ENCODE measurements at places on chromosomes 7 and 10.

DNA sequence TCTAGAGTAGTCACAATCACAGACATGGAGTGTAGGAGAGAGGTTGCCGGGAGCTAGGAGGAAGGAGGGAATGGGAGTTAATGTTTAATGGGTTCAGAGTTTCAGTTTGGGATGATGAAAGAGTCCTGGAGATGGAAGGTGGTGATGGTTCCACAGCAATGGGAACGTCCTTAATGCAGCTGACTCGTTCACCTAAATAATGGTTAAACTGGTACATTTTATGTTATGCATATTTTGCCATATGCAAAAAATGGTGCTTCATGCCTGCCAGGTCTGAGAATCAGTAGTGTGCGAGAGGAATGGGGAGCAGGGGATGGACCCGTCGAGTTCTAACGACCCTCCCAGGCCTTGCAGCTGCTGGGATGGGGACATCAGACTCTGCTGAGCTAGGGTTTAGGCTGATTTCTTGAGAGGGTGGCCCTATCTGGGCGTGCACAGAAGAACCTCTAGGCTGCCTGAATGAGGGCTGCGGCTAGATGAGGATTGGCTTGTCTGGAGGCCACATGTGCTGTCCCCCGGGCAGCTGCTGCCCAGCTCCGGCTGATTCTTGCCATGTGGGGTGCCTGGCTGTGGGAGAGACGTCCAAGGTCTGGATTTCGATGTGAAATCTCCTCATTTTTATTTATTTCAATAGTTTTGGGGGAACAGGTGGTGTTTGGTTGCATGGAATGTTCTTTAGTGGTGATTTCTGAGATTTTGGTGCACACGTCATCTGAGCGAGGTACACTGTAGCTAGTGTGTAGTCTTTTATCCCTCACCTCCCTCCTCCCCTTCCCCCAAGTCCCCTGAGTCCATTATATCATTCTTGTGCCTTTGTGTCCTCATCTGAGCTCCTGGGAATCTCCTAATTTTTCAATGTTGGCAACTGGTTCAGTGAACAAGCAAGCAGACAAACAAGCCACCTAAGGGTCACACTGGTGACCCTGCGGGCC is 116.0 kb downstream of the GRK5 start:
- no peak for DNase-seq

DNA sequence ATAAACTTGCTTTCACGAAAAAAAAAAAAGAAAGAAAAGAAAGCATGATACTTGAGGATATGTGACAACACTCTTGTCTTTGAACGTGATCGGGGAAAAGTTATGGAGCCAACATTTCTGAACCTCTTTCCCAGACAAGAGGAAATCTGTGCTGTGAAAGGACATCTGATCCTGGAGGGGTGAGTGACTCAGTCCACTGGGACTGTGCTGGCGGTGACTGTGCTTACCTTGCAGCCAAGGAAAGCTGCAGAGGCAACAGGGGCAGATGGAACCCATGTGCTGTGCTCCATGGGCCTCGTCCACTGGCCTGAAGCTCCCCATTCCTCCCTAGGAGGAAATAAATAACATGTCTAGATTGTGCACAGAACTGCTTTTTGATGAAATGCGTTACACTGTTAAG is 116.5 kb upstream of the RAB11FIP2 start:
- DNase-seq, result no peak

- DNase-seq, result no peak
These were observed 192.4 kb upstream of the DKK1 start for GRCh38 chr10:52121688-52122087.

GRCh38 chr7:3092468-3092867 is 48.8 kb upstream of the CARD11 start:
- peak; percentile 63 for DNase-seq

DNA sequence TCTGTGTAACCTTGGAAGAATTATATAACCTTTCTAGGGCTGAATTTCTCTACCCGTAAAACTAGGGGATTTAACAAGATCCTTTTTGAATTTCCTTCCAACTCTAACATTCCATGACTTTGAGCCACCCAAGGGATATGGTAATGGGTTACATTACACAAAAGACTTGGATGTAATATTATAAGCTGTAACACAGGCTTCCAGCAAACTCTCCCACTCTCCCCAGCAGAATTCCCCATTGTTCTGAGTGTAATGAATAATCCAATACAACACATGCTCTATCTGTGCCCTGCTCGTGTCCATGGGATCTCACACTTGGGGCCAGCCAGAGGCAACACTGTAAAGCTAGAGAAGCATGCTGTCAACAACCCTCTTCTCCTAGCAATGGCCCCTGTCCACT is 790.6 kb upstream of the AUTS2 start:
- DNase-seq, result no peak

DNA sequence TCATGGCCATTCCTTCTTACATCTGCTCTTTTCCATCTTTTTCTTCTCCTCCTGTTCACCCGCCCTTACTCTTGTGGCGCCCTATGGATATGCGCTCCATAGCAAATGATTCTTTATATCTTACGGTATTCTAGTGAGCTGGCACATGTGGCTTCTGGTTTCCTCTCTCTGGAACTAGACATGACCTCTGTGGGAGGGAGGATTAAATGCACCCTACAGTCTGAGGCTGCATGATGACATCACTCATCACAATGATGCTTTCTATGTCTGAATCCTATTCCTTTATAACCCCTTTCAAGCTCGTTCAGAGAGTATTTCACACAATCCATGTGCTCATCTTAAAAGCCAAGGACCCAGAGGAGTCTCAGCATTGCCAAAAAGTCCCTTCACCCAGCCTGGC is 153.3 kb downstream of the EGFR start:
- no peak for DNase-seq

- DNase-seq, result no peak
These were observed 170.3 kb downstream of the NEURL1 start for GRCh38 chr10:103663802-103664201.

DNA sequence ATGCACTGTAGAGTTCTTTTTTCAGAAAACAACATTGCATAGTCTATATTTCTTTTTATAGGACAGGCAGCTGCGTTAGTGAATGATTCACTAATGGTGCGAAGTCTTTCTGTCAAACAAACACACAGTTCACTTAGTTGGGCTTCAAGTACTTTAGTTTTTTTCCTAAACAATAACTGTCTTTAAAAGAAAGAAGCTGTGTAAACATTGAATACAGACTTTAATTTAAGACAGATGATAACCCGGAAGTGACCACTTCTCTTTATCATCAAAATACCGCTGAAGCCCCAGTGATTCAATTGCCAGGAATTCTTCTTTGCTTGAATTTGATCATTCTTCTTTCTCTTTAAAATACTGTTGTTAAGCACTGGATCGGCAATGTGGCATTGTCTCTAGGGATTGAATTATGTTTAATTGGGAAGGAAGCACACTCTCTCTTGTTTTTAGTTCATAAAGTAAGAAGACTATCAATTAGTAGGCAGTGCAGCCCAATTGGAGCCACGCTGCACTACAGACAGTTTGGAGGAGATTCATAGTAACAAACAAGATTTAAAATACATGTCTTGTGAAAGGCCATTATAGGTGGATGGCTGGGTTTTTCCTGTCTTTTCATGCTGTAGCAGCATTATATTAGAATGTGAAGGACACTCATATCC is 30.4 kb downstream of the CNTNAP2 start:
- no peak for DNase-seq

GRCh38 chr10:132665946-132666704 is 119.8 kb downstream of the NKX6-2 start:
- no peak for DNase-seq

- DNase-seq, result no peak
These were observed 16.3 kb upstream of the BAMBI start for GRCh38 chr10:28661035-28661434.
